Heart left ventricle (tissue), 16 donors: ENCODE measurements at places on chromosomes 12 and 14. TPM values are rescaled to one million over a fixed set of nuclear protein-coding genes. Genes with fewer than 3 reads are reported as not detected.

Gene RNASE2
- 2.9 TPM for total RNA-seq

Gene ZFP36L1
- total RNA-seq: 68.9 TPM

Gene PKP2
- 474 TPM for total RNA-seq

Gene SSTR1
- 0.35 TPM for total RNA-seq

Gene TAS2R9
- total RNA-seq: not detected

Gene C12orf54
- total RNA-seq: not detected

Gene BMP4
- total RNA-seq: 3.7 TPM

Gene ARHGEF40
- 18.5 TPM for total RNA-seq

Gene MYH6
- total RNA-seq: 141 TPM

Gene BAG5
- total RNA-seq: 16.8 TPM

Gene NPFF
- total RNA-seq: not detected

Gene ITGB7
- total RNA-seq: 0.12 TPM

Gene ANKRD33
- not detected for total RNA-seq

Gene RTL1
- not detected for total RNA-seq

Gene SALL2
- total RNA-seq: 4.3 TPM

Gene NEUROD4
- total RNA-seq: not detected

Gene RILPL1
- 80.6 TPM for total RNA-seq

Gene USP44
- 0.09 TPM for total RNA-seq

Gene ENDOU
- 0.36 TPM for total RNA-seq

Gene P3H3
- total RNA-seq: 4.2 TPM

Gene EXD2
- total RNA-seq: 20.9 TPM

Gene AICDA
- total RNA-seq: not detected

Gene SLC6A13
- total RNA-seq: 4.5 TPM

Gene CMKLR1
- total RNA-seq: 47.3 TPM

Gene TMCC3
- total RNA-seq: 2.2 TPM

Gene KRT7
- 0.92 TPM for total RNA-seq

Gene PPP1R12A
- total RNA-seq: 43.4 TPM

Gene TAS2R8
- not detected for total RNA-seq

Gene SERPINA6
- total RNA-seq: not detected

Gene SIVA1
- total RNA-seq: 202 TPM

Gene OR10G3
- total RNA-seq: not detected

Gene CCDC38
- total RNA-seq: not detected

Gene MGAT4C
- total RNA-seq: 7.2 TPM

Gene KRT78
- total RNA-seq: not detected

Gene PRKAB1
- total RNA-seq: 19.1 TPM

Gene POMT2
- 17.2 TPM for total RNA-seq

Gene JPH4
- total RNA-seq: 0.25 TPM

Gene SDR9C7
- not detected for total RNA-seq

Gene GPRC5A
- 0.32 TPM for total RNA-seq

Gene HHIPL1
- 1.1 TPM for total RNA-seq

Gene TAS2R14
- 0.81 TPM for total RNA-seq

Gene TSPAN11
- 1.9 TPM for total RNA-seq

Gene KRT73
- total RNA-seq: not detected

Gene GPRC5D
- total RNA-seq: not detected
